CD4-positive, alpha-beta T cell treated with Interleukin-17A for 1 hour (primary cell): ENCODE measurements at places on chromosomes 13 and 19.

- no peak for DNase-seq
These were observed 279.8 kb downstream of the DNAJC15 start for GRCh38 chr13:43303033-43303729.

DNA sequence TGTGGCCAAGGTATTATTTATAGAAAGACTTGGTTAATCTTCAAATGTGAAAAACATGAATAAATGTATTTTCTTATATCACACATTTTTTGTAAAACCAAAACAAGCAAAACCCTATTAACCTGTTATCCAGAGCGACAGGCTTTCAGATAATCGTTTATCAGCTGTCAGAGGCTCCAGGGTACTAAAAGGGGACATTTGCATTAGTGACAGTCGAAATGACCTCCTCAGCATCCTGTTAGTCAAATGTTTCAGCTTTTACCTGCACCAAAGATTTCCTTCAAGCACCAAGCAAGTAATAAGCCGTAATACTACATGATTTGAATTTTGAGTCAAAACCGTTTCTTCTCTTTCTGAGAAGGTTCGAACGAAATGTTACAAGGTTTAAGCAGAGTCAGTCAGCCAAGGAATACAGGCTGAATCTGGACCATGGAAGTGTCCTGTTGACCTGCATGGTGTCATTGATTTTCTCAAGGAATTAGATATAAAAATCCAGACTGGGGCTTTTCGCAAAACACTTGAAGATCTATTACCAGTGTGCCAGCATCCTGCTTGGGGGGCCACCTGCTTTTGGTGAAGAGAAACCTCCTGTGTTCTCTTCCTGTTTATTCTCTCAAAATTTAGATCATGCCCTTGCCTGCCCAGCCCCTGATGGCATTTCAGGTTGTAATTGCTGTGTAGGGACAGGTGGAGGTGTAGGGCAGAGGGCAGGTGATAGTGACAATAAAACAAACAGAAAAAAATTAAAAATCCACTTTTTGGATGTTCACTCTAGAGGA lies 11.3 kb upstream of the RFC3 start:
- no peak for DNase-seq

GRCh38 chr19:33946535-33947264 lies 150.0 kb downstream of the KCTD15 start:
- no peak for DNase-seq

GRCh38 chr19:4908360-4908759 lies 941 bp upstream of the UHRF1 start:
- no peak for DNase-seq

DNA sequence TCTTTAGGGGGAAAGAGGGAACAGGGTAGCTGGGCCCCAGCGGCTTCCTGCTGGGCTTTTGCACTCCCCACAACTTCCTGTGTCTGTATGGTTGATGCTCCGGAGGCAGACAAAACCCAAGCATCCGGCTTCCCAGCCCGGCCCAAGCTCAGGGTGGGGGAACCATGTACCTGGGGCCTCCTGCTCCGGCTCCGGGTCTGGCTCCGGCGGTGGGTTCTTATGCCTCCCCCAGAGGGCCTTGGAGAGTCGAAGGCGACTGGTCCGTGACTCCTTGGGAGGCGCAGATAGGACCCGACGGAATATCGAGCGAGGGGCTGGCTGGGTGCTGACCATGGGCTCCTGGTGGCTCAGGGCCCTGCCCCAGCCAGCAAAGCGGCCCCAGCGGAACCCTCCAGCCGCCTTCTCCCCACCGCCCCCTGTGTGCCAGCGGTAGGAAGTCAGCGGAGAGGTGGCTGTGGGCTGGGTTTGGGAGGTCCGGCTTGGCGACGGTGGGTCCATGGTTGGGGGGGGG lies 428 bp downstream of the RASAL3 start:
- DNase-seq = peak; percentile 87

DNA sequence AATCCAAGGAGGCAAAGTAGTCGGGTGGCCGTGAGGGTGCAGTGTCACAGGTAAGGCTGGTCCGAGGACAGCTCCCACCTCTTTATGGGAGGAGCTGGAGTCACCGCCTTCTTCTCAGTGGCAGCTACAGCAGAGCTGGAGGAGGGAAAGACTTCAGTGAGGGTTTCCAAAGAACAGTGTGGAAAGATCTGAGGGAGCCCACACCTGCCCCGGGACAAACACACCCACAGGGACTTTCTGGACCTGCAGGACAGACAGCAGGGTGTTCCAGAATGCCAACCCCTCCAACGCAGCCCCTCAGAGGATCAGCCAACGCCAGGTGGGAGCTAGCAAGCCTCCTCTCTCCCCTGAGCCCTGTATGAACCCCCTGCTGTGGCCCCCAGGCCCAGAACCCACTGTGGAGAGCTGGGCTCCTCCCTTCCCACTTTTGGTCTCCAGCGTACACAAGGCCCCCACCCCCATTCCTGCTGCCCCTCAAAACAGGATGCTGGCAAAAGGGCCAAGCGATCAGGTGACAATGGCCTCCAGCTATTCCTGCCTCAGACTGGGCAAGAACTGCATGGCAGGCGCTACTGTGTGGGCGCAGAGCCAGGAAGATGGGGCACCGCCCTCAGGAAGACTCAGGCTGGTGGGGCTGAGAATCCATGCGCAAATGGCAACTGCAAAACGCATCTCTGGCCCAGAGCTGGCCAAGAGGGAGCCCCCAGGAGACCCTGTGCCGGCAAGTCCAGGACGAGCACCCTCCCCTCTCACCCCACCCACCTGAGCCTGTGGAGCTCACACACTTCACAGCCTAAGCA lies 3.5 kb upstream of the CD320 start:
- no peak for DNase-seq

GRCh38 chr13:65454403-65454802 lies 1775.7 kb downstream of the PCDH9 start:
- no peak for DNase-seq

- no peak for DNase-seq
These were observed 30.0 kb upstream of the ZNF573 start for GRCh38 chr19:37809366-37809765.

- no peak for DNase-seq
These were observed 25.7 kb upstream of the FREM2 start for GRCh38 chr13:38661010-38661675.

DNA sequence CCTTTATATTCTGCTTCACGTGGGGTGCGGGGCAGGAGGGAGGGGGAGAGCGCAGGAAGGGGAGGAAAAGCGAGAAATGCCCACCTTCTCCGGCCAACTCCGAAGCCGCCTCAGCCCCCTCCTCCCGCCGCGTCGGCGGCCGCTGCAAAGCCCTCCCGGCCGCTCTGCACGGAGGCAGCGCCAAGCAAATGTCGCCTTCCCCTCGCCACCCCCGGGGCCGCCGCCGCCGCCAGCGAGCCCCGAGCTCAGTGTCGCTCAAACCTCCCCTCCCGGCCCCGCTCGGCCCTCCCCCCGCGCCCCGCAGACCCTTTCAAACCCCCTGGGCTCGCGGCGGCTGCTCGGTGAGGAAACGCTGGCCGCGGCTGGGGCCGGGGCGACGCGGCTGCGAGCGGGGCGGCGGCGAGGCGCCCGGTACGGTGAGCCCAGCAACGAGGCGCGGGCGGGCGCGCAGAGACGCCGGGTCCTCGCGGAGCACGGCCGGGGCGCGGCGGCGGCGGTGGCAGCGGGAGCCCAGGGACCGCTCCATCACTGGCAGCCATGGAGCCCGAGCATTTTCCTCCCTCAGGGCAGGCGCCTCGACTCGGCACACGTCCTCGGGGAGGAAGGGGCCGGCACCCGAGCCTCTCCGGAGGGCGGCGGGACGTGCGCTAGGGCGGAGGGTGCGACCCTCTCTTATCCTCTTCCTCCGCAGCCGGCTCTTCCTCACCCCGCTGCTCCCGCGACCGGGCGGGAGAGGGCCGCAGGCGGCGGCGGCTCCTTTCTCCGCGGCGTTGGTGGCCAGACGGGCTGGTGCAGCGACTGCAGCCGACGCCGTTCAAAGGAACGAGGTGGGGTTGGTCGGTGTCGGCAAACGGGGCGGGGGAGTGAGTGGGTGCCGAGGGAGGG lies 463 bp upstream of the TSC22D1 start:
- DNase-seq = peak; percentile 23

DNA sequence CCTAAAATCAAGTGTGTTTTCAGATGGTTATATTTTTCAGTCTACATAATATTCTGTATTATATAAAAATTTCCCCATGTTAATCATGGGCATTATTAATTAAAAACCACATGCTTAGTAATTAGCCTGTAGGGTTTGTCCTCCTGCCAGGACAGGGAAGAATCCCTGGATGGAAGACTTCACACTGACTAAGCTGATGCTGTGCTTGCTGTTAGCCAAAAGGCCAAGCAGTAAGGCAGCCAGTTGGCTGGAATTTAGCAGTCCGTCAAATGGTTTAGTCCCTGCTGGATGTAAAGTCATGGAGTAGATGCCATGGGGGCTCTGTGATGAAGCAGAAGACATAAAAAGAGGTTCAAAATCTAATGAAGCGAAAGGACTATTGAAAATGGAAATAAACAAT lies 168.0 kb upstream of the OBI1 start:
- DNase-seq = no peak

DNA sequence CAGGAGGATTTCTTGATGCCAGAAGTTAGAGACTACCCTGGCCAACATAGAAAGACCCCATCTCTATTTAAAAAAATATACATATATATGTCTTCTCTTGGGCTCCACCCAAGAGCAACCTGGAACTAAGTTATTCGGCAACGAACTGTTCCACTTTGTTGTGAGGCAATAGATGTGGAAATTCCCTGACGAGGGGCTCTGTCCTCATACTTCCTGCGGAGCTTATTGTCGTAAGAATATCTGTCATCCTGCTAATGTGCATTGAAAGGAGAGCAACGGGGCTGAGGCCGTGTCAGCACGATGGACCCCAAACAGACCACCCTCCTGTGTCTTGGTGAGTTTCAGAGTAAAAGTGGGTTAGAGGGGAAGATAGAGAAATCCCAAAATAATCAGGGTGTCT lies at the start of gene FCAR:
TSS of gene FCAR (plus strand) at position 246 of the 400 bp plus-strand sequence. CDS start at position 301, 55 bp downstream.
- no peak for DNase-seq

DNA sequence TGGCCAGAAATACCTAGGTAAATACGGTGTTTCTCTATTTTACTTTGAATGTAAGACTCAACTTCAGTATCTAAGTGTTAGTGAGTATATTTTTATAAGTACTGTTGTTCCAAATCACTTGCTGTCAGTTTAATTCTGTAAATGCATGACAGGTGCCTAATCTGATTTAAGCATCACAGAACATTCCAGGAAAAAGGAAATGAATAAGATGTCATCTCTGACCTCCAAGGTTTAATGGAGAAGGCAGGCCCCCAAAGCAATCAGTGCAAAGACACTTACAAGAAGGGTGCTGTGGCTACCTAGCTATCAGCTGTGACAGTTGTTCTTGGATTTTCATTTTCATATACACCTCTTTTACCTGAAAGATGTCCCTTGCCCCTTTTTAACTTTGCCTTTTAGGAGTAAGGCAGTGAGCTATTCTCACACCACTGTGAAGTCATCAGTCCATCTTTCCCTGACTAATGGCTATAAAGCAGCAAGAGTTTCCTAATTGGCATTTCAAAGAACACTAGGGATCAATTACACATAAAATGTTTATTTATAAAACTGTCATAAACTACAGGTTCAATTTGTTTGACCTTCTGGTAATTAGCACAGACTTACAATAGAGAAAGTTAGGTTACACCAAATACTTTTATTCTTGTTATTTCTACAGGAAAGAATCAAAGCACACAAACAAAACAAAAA lies 427.6 kb downstream of the SPRY2 start:
- DNase-seq = no peak

GRCh38 chr19:34391813-34392212 lies 12.4 kb upstream of the PDCD2L start:
- DNase-seq = no peak

GRCh38 chr13:106490569-106491321 lies 44.7 kb downstream of the EFNB2 start:
- peak; percentile 33 for DNase-seq

DNA sequence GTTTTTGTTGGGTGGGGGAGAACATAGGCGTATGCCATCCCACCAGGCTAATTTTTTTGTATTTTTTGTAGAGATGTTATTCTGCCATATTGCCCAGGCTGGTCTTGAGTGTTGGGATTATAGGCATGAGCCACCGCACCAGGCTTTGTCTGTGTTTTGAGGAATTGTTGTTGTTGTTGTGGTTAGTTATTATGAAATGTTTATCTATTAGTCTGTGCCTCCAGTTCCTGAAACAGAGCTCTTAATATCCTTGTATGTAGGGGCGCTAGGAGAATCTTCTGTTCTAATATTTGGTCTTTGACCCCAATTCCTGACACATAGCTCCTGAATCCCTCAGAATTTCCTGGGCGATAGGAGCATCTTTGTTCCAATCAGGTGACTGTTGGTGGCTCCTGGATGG lies 5.6 kb upstream of the LATS2 start:
- no peak for DNase-seq

DNA sequence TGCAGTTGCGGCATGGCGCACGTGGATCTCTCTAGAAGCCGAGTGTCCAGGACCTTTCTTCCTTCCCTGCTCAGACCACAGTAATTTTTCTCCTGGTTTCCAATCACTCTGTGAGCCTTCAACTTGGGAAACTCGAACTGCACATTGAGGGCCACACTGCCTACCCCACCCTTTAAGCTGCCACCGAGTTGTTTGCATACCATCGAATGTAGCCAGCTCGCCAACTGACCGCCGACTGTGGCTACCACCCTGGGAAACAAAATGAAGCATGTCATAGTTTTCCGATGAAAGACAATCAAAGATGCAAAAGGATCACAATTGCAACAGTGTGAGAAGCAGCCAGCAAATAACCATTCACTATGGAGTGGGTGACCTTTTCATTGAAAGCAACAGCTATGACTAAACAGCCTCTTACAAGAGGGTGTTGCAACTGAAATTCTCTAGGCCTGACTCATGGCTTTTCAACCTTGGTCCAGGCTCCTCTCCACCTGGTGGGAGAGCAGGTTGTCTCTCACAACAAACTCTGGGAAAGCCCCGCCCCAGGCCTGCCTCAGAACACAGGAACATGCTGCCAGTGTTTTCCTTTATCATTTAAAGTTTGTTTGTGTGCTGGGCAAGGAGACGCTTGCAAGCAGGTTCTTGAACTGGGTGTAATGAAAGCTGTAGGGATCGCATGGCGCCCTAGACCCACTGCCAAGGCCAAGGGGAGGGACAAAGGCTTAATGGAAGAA lies 141.7 kb upstream of the SERP2 start:
- no peak for DNase-seq

DNA sequence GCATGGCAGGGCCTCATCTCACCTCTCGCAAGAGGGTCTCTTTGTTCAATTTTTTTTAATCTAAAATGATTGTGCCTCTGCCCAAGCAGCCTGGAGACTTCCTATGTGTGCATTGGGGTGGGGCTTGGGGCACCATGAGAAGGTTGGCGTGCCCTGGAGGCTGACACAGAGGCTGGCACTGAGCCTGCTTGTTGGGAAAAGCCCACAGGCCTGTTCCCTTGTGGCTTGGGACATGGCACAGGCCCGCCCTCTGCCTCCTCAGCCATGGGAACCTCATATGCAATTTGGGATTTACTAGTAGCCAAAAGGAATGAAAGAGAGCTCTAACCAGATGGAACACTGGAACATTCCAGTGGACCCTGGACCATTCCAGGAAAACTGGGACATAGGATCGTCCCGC lies 8.0 kb downstream of the FXYD3 start:
- no peak for DNase-seq

- no peak for DNase-seq
These were observed 93.9 kb downstream of the UBL3 start for GRCh38 chr13:29756506-29756905.
